ENCODE measurements at places on chromosomes 5 and 9. TPM values are rescaled to one million over a fixed set of nuclear protein-coding genes. Genes with fewer than 3 reads are reported as not detected.

The TLE1 gene
- 7.9 TPM for polyA plus RNA-seq

The C9 gene
- polyA plus RNA-seq, result not detected

The FAXDC2 gene
- polyA plus RNA-seq, result 5.3 TPM

The ERMP1 gene
- 8.9 TPM for polyA plus RNA-seq

The CER1 gene
- not detected for polyA plus RNA-seq

DNA sequence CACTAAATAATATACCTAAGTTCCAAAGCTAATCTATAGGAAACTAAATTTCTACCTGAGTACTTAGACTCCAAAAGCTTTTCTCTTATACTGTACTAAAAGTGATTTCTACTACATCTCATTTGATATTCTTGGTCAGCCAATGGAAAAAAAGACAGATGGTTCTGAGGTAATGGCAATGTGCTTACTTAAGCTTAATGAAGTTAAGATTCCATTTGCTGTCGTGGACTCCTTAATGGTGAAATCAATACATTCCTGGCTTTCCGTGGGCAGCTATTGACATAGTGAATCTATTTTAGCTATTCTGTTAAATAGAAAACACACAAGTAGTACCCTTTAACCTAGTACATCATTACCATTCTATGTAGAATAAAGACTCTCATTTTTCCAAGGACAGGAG, 1825.6 kb upstream of the CDH9 start:
- DNase-seq, result no peak

DNA sequence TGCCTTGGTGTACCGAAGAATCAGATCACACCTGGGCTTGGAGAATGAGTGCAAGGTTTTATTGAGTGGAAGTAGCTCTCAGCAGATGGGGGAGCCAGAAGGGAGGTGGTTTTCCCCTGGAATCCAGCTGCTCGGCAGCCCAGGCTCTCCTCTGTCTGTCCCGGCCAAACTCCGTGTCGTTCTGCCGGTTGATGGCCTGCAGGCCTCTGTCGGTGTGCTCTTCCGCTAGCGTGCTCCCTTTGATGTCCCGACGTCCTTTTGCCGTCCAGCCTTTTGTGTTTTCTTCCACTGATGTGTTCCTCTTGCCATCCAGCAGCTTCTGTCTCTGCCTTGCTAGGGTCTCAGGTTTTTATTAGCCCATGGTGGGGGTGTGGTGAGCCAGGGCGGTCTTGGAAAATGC, 28.0 kb upstream of the MIER3 start:
- DNase-seq, result no peak

DNA sequence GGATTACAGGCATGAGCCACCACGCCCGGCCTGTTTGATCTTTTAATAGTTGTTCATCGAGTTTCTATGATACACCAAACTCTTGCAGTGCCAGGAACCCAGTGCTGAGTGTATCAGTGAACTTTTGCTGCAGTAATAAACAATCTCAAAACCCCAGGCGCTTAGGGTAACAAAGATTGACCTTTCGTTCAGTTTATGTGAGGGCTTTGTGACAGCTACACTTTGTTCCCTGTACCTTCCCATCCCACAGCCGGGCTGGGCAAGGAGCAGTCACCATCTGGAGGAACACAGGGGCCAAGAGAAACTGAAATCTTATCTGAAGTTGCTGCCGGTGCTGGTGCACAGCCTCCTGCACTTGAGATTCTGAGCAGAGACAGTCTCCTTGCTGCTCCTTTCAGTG, 17.2 kb upstream of the WNK2 start:
- no peak for DNase-seq

DNA sequence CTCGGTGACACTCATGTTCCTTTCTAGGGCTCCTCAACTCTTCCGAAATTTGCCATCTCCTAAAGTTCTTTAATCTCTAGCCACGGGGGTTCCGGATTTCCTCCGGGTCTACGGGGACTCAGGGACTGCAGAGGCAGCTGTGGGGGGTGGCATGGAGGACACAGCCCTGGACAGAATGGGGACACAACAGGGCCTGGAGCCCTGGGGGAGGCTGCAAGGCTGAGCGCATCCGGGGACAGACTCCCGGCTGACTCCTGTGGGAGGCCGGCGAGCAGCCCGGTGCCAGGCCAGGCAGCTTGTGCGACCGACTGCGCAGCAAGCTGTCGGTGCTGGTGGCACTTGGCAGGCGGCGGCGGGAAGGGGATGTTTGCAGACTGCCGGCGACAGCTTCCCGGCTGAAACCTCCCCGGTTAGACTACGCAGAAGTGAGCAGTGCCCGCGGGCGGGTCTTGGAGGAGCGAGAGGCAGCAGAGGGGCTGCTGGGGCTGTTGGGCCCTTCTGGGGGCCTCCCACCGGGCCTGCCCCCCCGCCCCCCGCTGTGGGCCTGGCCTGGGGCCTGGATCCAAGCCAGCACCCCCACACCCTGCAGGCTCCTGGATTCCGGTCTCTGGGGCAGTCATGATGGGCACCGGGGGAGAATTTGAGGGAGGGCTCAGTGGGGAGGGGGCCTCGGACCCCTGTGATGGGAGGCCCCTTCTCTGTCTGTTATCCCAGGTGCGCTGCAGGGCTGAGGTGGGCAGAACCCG, 28.7 kb upstream of the UBAC1 start:
- no peak for DNase-seq

GRCh38 chr9:99008203-99008602, 64.5 kb downstream of the COL15A1 start:
- no peak for DNase-seq

- no peak for DNase-seq
These were observed 810.8 kb downstream of the TLE1 start for GRCh38 chr9:80878556-80878955.
